Colonic mucosa (tissue), 4 donors: ENCODE measurements at places on chromosomes 13 and 19. TPM values are rescaled to one million over a fixed set of nuclear protein-coding genes. Genes with fewer than 3 reads are reported as not detected.

DNA sequence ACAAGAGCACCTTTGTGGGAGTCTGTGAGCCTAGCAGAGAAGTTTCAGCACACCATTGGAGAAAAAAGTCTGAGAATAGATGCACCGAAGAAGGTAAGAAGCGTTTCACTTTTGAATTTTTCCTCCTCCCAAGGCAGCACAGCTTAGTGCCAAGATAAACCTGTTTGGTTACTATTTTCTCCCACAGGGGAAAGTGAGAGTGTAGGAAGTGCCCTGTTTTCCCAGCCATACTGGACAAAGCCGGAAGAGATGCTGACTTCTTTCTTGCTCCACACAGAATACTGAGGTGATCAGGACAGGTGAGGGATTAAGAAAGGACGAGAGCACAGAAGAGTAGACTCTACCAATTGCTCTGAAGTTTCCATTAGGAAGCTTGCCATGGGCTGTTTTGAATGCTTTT, 1011.0 kb upstream of the MIR17HG start:
- H3K4me1 ChIP-seq: no peaks in the 10 kb centered on the region
- H3K27me3 ChIP-seq: no peaks in the 10 kb centered on the region
- no peaks in the 10 kb centered on the region for H3K36me3 ChIP-seq
- H3K4me3 ChIP-seq: no peak overlapping the region
- no peak overlapping the region for H3K27ac ChIP-seq

- H3K4me1 ChIP-seq: no peaks in the 10 kb centered on the region
- DNase-seq: no peak
- H3K36me3 ChIP-seq: no peaks in the 10 kb centered on the region
- H3K27ac ChIP-seq: no peak overlapping the region
- no peaks in the 10 kb centered on the region for H3K27me3 ChIP-seq
Measured at GRCh38 chr13:94753327-94753726, 41.0 kb upstream of the SOX21 start.

PRR19 gene
- 1.0 TPM for total RNA-seq

DNA sequence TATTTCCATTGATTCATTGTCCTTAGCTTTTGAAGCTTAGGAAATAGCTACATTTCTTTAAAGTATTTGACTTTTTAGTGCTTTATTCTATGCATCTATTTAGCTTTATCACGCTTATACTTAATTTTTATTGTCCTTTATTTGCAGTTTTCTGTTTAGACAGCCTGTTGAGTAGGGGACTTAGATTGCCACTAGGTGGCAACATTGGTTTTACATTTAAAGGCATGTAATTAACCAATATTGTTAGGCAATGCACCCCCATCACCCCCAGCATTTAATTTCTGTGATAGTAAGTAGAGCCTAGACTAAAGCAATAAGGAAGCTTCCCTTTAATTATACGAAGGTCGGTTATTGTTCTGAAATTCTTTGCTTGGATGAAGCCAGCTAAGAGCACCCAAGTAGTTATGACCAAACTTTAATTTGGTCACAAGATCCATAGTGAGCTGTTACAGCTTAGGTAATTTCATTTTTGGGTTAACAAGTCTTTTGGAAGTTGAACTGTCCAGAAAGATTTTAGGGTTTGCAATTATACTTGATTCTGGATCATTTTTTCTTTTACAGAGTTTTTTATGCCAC, 36.5 kb downstream of the B3GLCT start:
- no peak for DNase-seq
- no peaks in the 10 kb centered on the region for H3K27me3 ChIP-seq
- H3K4me3 ChIP-seq: no peak overlapping the region
- no peaks in the 10 kb centered on the region for H3K4me1 ChIP-seq
- H3K27ac ChIP-seq: no peak overlapping the region
- no peaks in the 10 kb centered on the region for H3K36me3 ChIP-seq

DNA sequence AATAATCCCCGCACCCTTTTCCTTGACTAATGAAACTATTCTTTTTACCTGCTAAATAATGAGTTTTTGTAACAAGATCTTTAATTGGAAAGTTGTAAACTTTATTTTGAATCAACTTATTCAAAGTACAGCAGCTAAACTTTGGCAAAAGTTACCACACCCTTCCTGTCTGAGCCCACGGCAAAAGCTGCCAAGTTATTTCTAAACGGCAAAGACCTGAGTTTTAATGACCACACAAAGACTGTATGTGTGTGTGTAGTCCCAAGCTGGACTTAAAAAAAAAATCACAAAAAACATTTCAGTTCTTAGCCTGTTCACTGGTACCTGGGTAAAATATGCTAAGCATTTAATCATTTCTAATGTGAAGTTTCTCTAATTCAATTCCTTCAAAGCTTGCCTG, 60.7 kb downstream of the ZAR1L start:
- no peaks in the 10 kb centered on the region for H3K4me1 ChIP-seq
- no peak for DNase-seq
- no peaks in the 10 kb centered on the region for H3K36me3 ChIP-seq
- H3K4me3 ChIP-seq: peak overlapping the region; percentile 7
- peak overlapping the region; percentile 37 for H3K27ac ChIP-seq

PLA2G4C gene
- 6.8 TPM for total RNA-seq

CD33 gene
- 3.5 TPM for total RNA-seq

DNA sequence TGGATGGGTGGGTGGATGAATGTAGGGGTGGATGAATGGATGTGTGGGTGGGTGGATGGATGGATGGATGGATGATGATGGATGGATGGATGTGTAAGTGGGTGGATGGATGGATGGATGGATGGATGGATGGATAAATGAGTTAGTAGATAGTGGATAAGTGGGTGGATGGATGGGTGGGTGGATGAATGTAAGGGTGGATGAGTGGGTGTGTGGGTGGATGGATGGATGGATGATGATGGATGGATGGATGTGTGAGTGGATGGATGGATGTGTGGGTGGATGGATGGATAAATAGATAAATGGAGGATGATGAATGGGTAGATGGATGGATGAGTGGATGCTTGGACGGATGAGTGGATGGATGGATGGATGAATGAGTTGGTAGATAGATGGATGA, 3.2 kb downstream of the MCF2L start:
- H3K27ac ChIP-seq: no peak overlapping the region
- H3K27me3 ChIP-seq: peaks cover 7% of the 10 kb centered on the region
- H3K4me3 ChIP-seq: no peak overlapping the region
- DNase-seq: no peak

GRCh38 chr13:48040896-48041295, 3.4 kb downstream of the NUDT15 start:
- no peak overlapping the region for H3K4me3 ChIP-seq
- no peak for DNase-seq
- peaks cover 12% of the 10 kb centered on the region for H3K4me1 ChIP-seq
- peak overlapping the region; percentile 57 for H3K27ac ChIP-seq
- no peaks in the 10 kb centered on the region for H3K27me3 ChIP-seq

DNA sequence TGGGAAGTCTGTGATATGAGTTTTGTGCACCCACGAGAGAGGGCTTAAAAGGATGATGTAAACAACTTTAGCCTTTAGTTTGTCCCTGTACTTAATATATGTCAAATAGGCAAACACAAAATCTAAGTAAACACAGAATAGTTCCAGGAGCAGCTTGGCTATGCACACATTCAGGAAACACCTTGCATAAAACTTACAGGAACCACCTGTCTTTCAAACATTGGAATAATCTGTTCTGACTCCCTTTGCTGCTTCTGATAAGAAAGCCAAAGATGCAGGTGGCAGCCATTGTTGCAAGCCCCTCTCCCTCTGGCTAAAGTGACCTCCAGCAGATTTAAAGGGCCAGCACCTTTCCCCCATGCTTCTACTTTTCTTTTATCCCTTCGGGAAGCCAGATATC, 4.7 kb downstream of the EEF1AKMT1 start:
- H3K27ac ChIP-seq: no peak overlapping the region
- no peak for DNase-seq
- H3K4me3 ChIP-seq: no peak overlapping the region
- peaks cover 5% of the 10 kb centered on the region for H3K4me1 ChIP-seq
- H3K36me3 ChIP-seq: no peaks in the 10 kb centered on the region

DNA sequence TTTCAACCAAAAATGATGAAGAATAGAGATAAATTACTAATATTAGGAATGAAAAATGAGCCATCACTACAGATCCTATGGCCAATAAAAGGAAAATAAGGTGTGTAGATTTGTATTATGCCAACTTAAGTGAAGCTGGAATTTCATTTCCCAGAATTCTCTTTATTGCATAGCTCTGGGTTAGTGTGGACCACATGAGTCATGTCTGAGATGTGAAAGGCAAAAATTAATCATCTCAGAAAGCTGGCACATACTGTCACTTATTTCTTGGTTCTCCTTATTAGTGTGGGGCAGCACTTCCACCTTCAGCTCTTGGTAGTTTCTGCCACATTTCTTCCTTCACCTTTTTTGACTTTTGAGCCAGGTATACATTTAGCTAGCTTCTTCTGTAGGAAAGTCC, 82.6 kb downstream of the KATNAL1 start:
- no peaks in the 10 kb centered on the region for H3K4me1 ChIP-seq
- no peaks in the 10 kb centered on the region for H3K27me3 ChIP-seq
- no peaks in the 10 kb centered on the region for H3K36me3 ChIP-seq
- no peak for DNase-seq
- no peak overlapping the region for H3K4me3 ChIP-seq

GRCh38 chr13:30762643-30763042, 27.3 kb downstream of the ALOX5AP start:
- H3K27ac ChIP-seq: no peak overlapping the region
- no peak overlapping the region for H3K4me3 ChIP-seq
- DNase-seq: no peak
- no peaks in the 10 kb centered on the region for H3K36me3 ChIP-seq
- no peaks in the 10 kb centered on the region for H3K27me3 ChIP-seq
- no peaks in the 10 kb centered on the region for H3K4me1 ChIP-seq

GRCh38 chr13:71054358-71054757, 812.6 kb downstream of the DACH1 start:
- H3K27ac ChIP-seq: no peak overlapping the region
- H3K27me3 ChIP-seq: no peaks in the 10 kb centered on the region
- no peak overlapping the region for H3K4me3 ChIP-seq
- H3K36me3 ChIP-seq: no peaks in the 10 kb centered on the region

RPS15 gene
- total RNA-seq: 1,055 TPM

- no peak overlapping the region for H3K27ac ChIP-seq
- DNase-seq: no peak
- no peak overlapping the region for H3K4me3 ChIP-seq
- no peaks in the 10 kb centered on the region for H3K27me3 ChIP-seq
Measured at GRCh38 chr13:112466132-112467058, 90.2 kb downstream of the SPACA7 start.

DNA sequence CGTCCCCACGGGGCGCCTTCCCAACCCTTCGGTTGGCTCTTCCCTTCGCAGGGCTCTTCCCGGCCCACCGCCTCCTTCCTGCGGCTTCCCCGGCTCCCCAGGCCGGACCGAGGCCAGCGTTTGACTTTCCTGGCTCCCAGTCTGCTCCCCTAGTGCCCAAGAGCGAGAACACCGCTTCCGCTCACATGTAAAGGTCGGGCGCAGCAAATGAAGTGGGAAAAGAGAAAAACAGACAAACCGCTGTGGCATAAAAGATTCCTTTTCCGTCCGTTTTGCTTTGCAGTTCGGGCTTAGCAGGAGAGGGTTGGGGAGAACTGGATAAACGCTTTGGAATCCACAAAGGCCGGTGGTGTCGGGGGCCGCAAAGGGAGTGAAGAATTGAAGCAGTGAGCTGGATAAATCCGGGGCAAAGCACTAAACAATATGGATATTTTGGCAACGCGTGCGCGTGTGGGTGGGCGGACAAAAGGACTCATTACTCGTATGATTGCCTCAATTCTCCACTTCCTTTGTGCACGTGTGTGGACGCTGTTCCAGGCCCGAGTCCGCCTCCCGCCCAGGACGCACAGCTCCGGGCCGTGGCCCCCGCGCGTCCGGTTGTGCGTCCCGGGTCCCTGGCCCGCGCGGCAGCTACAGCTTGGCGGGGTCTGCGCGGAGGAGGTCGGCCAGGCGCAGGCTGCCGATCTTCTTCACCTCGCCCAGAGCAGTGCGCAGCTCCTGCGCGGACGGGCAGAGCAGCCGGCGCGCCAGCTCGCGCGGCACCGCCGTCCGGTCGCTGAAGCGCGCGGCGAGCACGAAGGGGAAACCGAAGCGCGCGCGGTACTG, 8.6 kb upstream of the CDX2 start:
- H3K36me3 ChIP-seq: no peaks in the 10 kb centered on the region
- DNase-seq: peak; percentile 28
- H3K27me3 ChIP-seq: peaks cover 22% of the 10 kb centered on the region
- H3K4me3 ChIP-seq: peak overlapping the region; percentile 49
- no peaks in the 10 kb centered on the region for H3K4me1 ChIP-seq

DNA sequence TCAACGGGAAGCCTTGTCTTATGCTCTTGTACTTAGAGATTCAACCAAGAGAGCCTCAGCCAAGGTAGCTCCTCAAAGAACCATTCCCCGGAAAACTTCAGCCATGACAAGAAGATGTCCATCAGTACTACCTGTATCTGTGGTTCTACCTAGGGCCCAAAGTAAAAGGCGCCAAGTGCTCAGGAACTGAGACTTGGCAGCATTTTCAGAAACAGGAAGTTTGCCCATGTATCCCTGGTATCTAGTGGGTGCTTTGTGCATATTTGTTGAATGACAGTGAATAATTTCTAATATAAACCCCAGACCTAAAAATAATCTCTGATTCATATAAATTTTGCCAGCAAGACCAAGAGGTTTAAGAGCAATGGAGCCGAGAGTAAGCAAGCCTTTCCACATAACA, 7.2 kb downstream of the FAM216B start:
- no peaks in the 10 kb centered on the region for H3K27me3 ChIP-seq
- no peak overlapping the region for H3K27ac ChIP-seq
- no peak overlapping the region for H3K4me3 ChIP-seq
- DNase-seq: no peak

GRCh38 chr13:46170268-46170667, 11.7 kb downstream of the LCP1 start:
- no peak overlapping the region for H3K27ac ChIP-seq
- no peak for DNase-seq
- H3K4me3 ChIP-seq: no peak overlapping the region
- H3K36me3 ChIP-seq: no peaks in the 10 kb centered on the region
- no peaks in the 10 kb centered on the region for H3K27me3 ChIP-seq
- H3K4me1 ChIP-seq: no peaks in the 10 kb centered on the region

- no peak overlapping the region for H3K27ac ChIP-seq
- no peaks in the 10 kb centered on the region for H3K4me1 ChIP-seq
- no peak overlapping the region for H3K4me3 ChIP-seq
Measured at GRCh38 chr19:49301165-49301865, 23.7 kb downstream of the SLC6A16 start.

RNF6 gene
- total RNA-seq: 46.2 TPM

GRCh38 chr19:5641171-5641570, 18.3 kb downstream of the SAFB start:
- H3K4me1 ChIP-seq: no peaks in the 10 kb centered on the region
- peaks cover 19% of the 10 kb centered on the region for H3K36me3 ChIP-seq
- no peak overlapping the region for H3K27ac ChIP-seq
- no peaks in the 10 kb centered on the region for H3K27me3 ChIP-seq
- DNase-seq: no peak

ZNF14 gene
- total RNA-seq: 2.6 TPM

- H3K27me3 ChIP-seq: no peaks in the 10 kb centered on the region
- no peaks in the 10 kb centered on the region for H3K36me3 ChIP-seq
- no peaks in the 10 kb centered on the region for H3K4me1 ChIP-seq
- DNase-seq: no peak
- H3K4me3 ChIP-seq: no peak overlapping the region
Measured at GRCh38 chr13:47480951-47481350, 520.1 kb downstream of the SUCLA2 start.

GRCh38 chr13:58767566-58767965, 1136.0 kb downstream of the PCDH17 start:
- no peak for DNase-seq
- no peak overlapping the region for H3K27ac ChIP-seq
- H3K36me3 ChIP-seq: no peaks in the 10 kb centered on the region
- no peaks in the 10 kb centered on the region for H3K27me3 ChIP-seq
- H3K4me1 ChIP-seq: no peaks in the 10 kb centered on the region

TPTE2 gene
- total RNA-seq: 0.15 TPM

GRCh38 chr13:54361460-54361859, 1332.8 kb downstream of the OLFM4 start:
- DNase-seq: no peak
- H3K27ac ChIP-seq: no peak overlapping the region
- H3K4me3 ChIP-seq: no peak overlapping the region
- H3K27me3 ChIP-seq: no peaks in the 10 kb centered on the region
